Fibroblast of upper back skin (primary cell): ENCODE measurements at places on chromosomes 6 and 20.

- peak; percentile 15 for DNase-seq
Observed at GRCh38 chr20:60138256-60139220, 180.3 kb downstream of the CDH26 start.

DNA sequence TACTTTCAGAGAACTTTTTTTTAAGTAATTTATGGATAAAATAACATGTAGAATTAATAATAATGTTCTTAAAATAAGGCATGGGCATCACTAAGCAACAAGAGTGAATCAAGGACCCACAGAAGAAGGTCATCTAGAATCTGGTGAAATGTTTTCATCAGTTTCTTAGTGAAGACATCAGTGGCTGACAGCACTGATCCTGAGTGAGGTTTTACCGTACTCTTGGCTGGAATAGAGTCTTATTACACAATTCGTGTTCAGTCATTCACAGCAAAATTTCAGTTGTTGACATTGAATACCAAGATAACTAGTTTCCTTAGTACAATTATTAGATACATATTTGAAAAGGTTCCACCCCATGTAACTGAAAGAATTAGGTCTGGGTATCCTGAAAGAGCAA lies 140.4 kb downstream of the C6orf58 start:
- DNase-seq, result no peak

- no peak for DNase-seq
Observed at GRCh38 chr20:31815408-31816188, 3.6 kb upstream of the MYLK2 start.

- DNase-seq, result no peak
Observed at GRCh38 chr20:50152394-50153152, 950 bp downstream of the PEDS1 start.

DNA sequence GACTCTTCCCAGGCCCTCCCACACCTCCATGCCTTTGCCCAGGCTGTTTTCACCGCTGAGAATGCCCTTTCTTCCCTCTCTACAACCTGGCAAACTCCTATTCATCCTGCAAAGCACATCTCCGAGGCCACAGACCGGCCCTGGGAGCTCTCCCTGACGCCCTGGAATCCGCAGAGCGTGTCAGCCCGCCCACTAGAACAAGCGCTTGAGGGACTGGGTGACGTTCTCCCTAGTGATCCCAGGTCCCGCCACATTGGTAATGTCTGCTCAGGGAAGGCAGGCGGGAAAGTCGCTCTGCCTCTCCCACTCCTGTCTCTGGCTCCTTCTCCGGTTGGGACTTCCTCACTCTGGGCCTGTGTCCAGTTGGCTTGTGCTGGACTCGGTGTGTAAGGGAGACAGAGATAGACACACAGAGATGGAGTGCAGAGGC lies 61.6 kb downstream of the SRC start:
- no peak for DNase-seq

GRCh38 chr6:135269481-135269891 lies 88.4 kb downstream of the MYB start:
- DNase-seq, result no peak

DNA sequence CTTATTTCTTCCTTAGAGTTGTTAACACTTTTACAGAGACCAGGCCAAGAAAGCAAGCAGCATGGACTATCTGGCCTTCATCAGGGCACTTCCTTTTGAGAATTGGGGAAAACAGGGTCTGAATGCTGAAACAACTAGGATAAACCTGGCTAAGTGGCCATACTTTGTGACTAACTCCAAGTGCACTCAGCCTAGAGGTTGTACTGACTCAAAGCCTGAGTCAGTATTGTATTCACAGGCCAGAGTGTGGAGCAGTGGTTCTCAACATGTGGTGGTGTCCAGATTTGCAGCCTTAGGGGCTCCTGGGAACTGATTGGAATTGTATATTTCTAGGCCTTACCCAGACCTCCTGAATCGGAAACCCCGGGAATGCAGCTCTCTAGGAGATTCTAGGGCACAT lies 20.1 kb downstream of the SEC23B start:
- peak; percentile 10 for DNase-seq

- DNase-seq, result peak; percentile 67
Observed at GRCh38 chr6:16684896-16685554, 76.2 kb downstream of the ATXN1 start.

GRCh38 chr20:44345147-44345546 lies 8.3 kb downstream of the R3HDML start:
- DNase-seq, result no peak

DNA sequence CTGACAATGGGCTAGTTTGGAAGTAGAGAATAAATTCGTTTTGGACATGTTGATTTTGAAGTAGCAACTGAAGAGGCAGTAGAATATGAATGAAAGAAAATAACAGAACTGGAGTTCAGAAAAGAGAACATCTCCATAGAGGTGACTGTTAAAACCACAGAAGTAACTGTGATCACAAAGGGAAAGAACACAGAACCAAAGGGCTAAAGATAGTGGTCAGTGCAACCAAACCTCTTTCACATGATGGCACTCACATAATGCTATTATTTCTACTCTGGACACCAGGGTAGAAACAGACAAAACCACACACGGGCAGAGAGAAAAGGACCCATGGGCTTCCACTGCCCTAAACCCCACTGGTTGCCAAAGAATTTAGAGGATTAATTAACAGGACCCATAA lies 58.5 kb downstream of the CDK19 start:
- DNase-seq, result no peak

DNA sequence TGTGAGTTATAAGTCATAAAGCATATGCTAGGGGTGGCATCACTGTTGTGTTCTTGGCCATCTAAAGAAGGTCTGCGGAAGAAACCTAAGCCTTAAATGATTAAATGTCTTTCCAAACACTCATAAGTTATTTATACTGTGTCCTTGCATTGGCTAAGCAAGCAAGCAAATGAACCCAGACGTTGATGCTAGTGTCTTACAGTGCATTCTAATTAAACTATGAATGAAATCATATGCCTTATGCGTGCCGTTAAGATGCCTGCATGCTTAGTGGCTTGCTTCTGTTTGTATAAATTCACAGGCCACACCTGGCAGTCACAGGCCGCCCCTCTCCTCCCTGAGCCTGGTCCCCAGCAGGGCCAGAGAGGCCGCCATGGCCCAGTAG lies 49.9 kb downstream of the RIN2 start:
- no peak for DNase-seq

- DNase-seq, result peak; percentile 68
Observed at GRCh38 chr20:22684072-22684762, 99.8 kb upstream of the FOXA2 start.

DNA sequence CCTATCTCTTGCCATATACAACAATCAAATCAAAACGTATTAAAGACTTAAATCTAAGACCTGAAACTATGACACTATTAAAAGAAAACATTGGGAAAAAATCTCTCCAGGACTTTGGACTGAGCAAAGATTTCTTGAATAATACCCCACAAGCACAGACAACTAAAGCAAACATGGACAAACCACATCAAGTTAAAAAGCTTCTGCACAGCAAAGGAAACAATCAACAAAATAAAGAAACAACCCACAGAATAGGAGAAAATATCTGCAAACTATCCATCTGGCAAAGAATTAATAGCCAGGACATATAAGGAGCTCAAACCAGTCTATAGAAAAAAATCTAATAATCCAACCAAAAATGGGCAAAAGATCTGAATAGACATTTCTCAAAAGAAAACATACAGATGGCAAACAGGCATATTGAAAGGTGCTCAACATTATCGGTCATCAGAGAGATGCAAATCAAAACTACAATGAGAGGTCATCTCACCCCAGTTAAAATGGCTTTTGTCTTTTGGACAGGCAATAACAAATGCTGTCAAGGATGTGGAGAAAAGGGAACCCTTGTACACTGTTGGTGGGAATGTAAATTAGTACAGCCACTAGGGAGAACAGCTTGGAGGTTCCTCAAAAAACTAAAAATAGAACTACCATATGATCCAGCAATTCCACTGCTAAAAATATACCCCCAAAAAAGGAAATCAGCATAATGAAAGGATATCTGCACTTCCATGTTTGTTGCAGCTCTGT lies 76.2 kb downstream of the SNX5 start:
- DNase-seq, result no peak

GRCh38 chr6:163249651-163250101 lies 164.8 kb upstream of the QKI start:
- DNase-seq, result no peak

- DNase-seq, result no peak
Observed at GRCh38 chr20:46990596-46991104, 96.0 kb downstream of the EYA2 start.

DNA sequence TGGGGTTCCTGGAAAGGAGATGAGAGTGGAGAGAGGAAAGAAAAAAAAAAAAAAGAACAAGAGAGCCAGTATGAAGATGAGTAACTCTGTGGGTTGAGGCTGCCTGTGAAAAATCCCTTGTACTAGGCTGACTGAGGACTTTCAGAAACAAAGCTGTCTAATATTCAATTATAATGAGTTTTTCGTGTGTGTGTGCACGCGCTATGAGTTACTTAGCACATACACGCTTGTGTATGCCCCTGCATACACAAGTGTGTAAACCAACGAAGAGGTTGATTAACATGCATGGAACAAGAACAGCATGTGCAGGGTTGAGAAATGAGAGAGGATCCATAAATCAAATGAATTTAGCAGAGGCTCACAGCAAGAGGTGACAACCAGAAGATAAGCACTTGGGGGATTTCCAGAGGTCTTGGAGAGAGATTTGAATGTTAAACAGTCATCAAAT lies 4.8 kb upstream of the RBPJL start:
- DNase-seq, result no peak

DNA sequence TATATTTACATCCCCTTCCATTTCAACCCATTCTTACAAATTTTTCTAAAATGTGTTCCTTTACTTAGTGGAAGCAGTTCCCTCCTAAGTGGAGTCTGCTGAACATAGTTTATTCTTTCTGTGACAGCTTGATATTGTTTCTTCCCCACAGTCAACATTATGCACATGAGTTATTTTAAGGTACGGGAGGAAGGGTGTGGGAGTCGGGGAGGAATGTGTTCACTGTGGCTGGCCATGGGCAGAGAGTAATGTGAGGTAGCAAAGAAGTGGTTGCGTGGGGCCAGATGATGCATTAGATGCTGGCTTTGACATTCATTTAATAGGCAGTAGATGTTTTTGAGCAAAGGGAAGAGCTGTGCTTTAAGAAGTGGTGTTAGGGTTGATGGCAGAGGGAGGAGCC lies 98.5 kb downstream of the ARMC2 start:
- no peak for DNase-seq

GRCh38 chr6:25669413-25669812 lies 17.4 kb downstream of the SCGN start:
- no peak for DNase-seq

DNA sequence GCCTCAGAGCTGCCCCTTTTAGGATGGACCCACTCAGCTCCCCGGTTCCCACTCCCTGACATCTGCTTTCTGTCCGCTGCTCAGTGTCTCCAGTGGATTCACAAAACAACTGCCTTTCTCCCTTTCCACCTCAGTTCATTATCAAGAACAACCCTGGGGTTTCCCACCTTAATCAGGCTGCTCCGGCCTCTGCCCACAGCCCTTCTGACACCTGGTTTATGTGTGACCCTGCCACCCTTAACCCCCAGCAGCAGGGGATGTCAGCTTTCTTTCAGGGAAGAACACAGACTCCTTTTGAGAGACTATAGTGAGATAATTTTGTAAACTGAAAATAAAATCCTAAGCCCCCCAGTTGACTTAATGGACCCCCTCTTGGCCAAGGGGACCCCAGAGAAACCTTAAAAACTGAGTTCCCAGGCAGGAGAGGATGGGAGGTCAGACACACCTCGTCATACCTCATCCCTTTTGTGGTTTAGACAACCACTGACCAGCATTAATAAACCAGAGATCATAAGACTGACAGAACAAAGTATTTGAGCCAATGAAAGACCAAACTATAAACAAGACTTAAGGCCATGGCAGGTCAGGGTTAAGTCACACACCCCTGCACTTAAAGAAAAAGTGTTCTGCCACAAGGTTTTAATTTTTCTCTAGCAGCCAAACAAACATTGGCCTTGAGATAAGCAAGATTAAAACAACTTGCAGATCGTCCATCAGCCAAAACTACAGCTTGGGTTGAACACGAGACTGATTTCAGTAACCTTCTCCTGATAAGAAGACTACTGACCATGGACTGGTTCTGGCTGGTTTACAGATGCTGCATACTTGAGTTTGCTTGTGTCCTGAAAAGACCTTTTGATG lies 42.4 kb upstream of the DDR1 start:
- no peak for DNase-seq

DNA sequence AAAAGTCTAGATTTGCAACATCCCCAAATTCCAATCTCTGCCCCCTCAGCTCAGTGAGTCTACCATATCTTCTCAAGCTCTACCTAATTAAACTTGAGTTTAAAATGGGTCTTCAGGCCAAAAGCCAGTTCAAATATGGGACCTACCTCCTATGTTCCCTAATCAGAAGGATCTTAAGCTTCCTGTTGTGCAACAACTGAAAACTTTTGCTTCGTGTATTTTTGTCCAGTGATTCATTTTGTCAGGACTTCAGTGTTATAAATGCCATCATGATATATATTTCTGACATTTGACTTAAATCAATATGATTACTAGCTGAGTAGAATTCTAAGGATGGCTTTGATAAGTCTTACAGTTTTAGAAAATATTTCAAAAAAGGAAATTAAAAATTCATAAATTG lies 622.6 kb upstream of the PTCHD4 start:
- DNase-seq, result peak; percentile 44

GRCh38 chr6:33983109-33983716 lies 162.7 kb downstream of the GRM4 start:
- no peak for DNase-seq

DNA sequence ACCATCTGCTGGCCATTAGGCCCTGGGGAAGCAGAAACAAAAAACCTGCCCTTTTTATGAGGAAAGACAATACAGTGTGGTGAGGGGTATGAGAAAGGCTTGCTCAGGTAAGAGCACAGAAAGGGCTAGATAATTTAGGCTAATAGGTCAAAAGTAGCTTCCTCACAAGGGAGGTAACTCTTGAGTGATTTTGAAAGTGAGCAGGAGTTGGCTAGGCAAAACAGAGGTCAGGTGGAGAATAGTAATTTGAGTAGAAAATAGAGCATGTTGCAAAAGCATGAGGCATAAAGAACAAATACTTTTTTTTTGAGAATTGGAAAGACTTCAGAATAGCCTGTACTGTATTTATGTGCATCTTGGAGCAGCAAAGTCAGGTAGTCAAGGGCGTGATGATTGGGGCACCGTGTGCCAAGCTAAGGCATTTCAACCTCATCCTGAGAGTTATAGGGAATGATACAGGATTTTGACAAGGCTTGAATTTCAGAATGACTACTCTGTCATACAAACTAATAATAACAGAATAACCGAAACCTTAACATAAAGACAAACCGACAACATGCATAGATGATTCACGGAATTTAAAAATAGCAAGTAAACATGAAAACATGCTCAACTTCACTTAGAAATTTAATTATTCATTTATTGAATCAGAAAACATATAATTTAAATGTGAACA lies 123.0 kb upstream of the ENPP5 start:
- DNase-seq, result no peak
